ENCODE measurements at places on chromosomes 1 and 21.
A peak's percentile ranks its signal among the peaks of the same experiment; 100 is the strongest.

- DNase-seq = no peak
Measured at GRCh38 chr1:93102142-93102541, 23.1 kb downstream of the MTF2 start.

GRCh38 chr1:215895276-215895675 is 328.2 kb downstream of the KCTD3 start:
- no peak for DNase-seq

DNA sequence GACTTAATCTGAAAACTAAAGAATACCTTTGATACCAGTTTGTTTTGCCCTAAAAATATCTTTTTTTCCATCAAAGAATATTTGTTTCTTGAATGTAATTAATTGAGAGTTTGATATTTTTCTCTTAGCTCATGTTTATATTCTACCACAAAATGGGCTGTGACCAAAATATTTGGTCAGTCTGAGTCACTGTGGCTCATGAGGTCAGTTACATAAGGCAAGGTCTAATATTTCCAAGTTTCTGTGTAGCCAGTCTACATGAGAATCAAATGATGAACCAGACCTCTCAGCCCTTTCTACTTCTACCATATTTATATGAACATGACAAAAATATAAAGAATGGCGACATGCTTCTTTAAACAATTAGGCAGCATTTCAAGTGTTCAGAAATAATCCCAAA is 83.0 kb upstream of the IVNS1ABP start:
- no peak for DNase-seq

DNA sequence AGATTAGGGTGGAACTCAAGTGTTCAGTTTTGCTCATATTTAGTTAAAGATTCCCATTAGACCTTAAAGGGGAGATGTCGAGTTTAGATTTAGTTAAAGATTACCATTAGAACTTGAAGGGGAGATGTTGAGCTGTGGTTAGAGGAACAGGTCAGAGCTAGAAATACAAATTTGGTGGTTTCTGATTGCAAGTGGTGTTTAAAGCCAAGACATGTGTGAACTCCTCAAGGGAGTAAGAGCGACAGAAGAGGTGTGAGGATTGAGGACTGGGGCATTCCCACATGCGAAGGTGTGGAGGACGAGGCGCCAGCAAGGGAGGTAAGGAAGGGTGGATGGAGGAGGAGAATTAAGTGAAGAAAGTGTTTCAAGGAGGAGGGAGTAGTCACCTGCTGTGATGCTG is 168.6 kb downstream of the IER5 start:
- no peak for DNase-seq

- no peak for DNase-seq
Measured at GRCh38 chr1:80023358-80023757, 1016.8 kb upstream of the ADGRL4 start.

DNA sequence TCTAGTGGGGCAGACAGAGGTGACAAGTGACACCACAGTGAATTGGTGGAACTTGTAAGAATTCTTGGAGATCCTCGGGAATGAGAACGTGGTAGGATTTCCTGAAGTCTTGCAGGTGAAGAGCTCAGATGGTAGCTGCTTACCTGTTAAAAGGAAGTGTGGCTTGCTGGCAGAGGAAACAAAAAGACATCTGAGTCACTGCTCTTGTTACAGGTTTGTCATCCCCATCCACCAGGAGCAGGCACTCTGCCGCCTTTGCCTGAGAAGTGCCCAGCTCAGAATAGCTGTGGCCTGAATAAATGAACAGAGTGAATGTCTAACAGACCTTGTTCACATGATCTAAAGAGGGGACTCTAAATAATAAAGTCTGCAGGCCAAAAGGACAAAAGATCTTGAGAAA is 12.3 kb upstream of the ZSCAN20 start:
- no peak for DNase-seq

- DNase-seq = no peak
Measured at GRCh38 chr1:194975913-194976312, 1632.3 kb downstream of the KCNT2 start.

- DNase-seq = no peak
Measured at GRCh38 chr21:35479529-35479928, 430.4 kb upstream of the RUNX1 start.

GRCh38 chr1:22224091-22224490 is 81.2 kb upstream of the WNT4 start:
- no peak for DNase-seq

DNA sequence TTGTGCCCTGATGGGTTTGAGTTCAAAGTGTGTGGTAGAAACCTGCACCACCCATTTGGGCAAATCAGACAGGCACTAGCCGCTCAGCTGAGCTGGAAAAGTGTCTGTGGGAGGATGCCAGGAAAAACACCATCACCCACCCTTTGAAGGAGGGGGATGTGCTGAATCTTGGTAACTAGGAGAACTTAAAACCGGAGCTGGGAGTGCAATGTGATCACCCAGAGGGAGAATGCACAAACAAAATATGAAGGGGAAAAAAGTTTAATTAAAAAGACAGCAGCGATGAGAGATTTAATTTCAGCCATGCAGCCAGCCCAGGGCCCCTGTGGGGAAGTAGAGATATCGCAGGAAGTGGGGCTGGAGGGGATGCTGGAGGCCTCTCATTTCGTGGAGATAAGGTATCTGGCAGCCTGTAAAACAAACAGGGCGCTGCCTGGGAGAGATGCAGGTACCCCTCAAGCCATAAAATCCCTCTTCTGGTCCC is 86.8 kb upstream of the BCAR3 start:
- no peak for DNase-seq

GRCh38 chr1:29043274-29043965 is 80.3 kb downstream of the TMEM200B start:
- no peak for DNase-seq

DNA sequence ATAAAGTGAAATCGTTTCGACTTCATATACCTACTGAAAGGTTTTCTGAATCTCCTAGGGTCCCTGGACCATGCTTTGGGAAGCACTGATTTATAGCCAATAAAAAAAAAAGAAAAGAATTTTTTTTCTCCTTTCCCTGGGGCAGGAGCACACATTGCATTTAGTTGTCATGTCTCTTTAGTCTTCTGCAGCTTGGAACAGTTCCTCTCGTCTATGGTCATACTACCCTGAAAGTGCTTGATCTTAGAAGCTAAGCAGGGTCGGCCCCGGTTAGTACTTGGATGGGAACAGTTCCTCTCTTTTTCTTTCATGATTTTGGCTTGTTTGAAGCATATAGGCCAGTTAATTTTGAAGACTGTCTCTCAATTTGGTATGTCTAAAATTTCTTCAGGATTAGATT is 3.7 kb upstream of the SERPINC1 start:
- peak; percentile 42 for DNase-seq

- no peak for DNase-seq
Measured at GRCh38 chr1:100265562-100265930, 470 bp upstream of the RTCA start.

DNA sequence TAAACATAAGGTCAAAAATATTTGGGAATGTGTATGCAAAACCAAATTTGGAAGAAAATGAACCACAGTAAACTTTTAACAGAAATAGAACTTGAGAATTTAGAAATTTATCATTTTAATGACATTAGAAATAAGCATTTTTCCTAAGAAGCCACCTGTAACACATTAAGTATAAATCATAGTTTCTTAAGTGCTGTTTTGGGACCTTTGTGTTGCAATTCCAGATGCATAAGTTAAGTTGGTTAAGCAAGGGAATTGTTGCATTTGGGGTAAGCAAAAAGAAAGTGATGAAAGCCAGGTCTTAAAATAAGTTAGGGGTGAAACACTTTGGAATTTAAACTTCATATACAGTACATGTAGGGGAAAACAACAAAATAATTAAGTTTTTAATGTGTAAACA is 49.8 kb downstream of the CDKN2C start:
- DNase-seq = no peak
